IPS DF 19.7 (cell line): ENCODE measurements at places on chromosomes 1 and 21.

DNA sequence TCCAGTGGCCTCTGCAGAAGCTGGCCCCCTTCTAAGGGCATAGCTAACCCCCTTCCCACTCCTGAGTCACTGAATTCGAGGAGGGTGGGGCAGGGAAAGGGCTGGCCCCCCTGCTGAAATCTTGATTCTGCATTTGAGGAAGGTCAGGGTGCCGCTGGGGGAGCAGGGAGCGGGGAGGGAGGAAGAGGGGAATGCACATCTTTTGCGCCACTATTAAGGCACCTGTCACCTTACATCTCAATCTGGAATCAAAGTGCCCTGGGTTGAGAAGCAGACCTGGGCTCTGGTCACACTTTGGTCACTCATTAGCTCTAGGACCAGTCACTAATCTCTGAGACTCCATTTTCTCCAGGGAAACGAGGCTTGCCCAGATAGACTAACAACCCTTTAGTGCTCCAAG is 62.0 kb downstream of the TOR1AIP2 start:
- DNase-seq, result no peak

DNA sequence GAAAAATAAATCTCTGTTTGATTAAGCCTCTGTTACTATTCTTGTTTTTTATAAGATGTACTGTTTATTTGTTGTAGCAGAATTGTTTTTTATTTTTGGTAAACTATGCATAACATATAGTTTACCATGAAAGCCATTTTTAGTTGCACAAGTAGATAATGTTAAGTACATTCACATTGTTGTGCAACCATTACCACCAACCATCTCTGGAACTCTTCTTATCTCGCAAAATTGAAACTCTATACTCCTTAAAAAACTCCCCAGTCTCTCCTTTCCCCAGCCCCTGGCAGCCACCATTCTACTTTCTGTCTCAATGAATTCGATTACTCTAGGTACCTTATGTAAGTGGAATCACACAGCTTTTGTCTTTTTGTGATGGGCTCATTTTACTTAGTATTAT is 27.4 kb upstream of the UHMK1 start:
- no peak for DNase-seq

DNA sequence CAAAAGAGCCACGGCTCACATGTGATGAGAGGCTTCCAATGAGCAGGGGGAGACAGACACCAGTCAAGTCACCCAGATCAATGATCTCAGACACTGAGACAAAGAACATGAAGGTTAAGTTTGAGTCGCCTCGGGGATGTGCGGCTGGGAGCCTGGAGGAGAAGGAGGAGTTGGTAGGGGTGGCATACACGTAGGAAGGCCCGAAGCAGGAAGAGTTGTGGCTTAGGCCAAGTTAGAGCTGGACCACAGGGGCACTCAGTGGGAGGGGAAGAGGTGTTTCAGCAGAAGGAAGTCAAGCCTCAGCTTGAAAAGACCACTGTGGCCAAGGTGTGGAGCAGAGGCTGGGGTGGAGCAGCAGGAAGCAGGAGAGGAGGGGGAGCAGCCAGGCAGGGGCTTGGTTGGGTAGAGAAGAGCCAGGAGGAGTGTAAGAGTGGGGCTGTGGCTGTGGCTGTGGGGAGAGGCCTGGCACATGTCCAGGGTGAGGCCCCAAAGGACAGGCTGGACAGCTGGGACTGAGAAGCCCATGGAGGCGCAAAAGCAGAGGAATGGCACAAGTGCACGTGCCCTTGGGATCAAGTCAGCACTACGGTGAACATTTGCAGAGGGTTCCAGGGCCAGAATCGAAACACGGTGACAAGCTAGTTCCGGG is 27.6 kb downstream of the CTNNBIP1 start:
- DNase-seq, result no peak

DNA sequence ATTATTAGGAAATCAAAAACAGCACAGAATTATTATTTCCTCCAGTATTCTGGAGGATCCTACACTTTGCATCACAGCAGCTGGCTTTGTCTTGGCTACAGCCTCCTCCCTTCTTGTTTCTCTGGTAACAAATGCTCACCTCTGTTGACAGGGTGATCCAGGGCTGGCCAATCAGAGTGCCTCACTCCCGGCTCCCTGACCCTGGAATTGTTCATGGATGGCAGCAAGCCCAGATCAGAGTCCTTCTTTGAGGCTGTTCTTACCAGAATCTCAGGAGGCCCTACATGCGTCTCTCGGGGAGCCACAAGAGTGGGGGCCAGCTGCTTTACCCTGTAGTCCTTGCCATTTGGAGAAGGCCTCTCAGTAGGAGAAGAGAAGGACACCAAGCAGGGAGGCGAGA is 48.4 kb upstream of the IGSF5 start:
- no peak for DNase-seq

DNA sequence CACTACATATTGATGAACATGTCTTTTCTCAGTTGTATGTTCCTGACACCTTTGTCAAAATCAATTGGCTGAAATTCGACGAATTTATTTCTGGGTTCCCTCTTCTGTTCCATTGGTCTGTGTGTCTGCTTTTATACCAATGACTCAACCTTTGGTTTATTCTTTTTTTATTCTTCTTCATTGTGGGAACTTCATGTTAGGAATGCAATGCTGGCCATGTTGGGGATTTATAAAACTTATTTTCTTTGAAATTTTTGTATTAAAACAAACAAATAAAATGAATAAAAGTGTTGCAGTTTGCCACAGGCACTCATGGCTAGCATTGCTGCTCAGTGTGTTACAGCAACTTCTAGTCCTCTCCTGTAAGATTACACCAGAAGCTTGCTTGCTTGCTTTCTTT is 287.8 kb downstream of the DUSP10 start:
- DNase-seq, result no peak
